Upper lobe of right lung (tissue), 1 donor: ENCODE measurements at places on chromosomes 1 and 21. TPM values are rescaled to one million over a fixed set of nuclear protein-coding genes. Genes with fewer than 3 reads are reported as not detected.

The SAMD11 gene
- 6.0 TPM for total RNA-seq

DNA sequence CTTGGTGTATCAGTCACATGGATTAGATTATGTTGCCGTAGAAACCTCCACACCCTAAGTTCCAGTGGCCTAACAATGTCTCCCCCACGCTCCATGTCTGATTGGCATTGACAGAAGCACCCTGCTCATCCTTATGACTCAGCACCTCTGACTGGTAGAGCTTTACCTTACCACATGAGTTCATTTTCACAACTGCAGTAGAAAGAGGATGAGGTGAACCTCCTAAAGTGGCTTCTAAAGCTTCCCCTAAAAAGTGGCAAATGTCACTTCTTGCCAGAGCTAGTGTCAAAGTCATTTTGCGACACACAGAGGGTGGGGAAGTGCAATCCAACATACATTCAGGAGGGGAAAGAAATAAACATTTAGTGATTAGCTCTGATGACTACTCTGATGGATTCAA is 30.6 kb upstream of the LYPD8 start:
- DNase-seq: no peak

DNA sequence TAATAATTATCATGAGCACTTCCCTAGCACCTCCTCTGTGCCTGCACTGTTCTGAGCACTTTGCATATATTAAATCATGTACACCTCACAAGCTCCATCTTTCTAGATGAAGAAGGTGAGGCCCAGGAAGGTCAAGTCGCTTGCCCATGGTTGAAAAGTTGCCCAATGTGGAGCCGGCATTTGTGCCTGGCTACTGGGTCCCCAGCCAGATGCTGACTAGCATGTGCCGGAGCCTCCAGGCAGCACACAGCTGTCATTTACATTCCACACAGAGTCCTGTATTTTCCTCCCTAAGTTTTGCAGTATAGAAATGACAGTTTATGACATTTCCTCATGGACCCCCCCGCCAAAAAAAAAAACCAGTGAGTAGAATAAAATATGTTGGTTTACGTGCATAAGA is 94.3 kb downstream of the BCAR3 start:
- DNase-seq: no peak

DNA sequence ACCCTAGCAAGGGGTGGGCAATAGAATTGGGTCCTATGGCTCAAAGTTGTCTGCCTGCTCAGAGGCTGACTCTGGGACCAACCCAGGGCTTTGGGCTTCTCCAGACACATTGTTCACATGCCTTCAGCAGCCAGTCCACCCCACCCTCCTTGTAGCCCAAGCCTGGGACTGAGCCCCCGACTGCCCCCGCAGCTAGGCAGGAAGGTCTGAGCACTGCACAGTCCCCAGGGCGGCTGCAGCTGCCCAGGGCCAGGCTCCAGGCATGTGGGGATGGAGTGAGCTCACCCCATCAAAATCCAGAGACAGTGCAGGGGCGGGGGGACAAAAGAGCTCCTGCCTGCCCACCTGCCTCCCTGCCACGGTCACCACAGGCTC is 35.6 kb downstream of the HSPG2 start:
- no peak for DNase-seq

GRCh38 chr1:95035536-95035935 is 37.2 kb downstream of the ALG14 start:
- no peak for DNase-seq
